ENCODE measurements at places on chromosomes 2 and 18.

DNA sequence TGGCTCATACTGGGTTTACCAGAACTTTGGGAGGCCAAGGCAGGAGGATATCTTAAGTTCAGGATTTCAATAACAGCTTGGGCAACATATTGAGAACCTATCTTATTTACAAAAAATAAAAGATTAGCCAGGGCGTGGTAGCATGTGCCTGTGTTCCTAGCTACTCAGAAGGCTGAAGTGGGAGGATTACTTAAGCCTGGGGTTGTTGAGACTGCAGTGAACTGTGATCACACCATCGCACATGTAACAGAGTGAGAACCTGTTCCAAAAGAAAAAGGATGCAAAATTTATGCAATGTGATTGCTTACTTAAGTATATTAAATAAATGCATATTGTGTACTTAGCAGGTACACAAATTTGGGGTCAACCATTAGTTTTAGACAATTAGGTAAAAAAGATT is 768.9 kb upstream of the CDH7 start:
- DNase-seq, result no peak

DNA sequence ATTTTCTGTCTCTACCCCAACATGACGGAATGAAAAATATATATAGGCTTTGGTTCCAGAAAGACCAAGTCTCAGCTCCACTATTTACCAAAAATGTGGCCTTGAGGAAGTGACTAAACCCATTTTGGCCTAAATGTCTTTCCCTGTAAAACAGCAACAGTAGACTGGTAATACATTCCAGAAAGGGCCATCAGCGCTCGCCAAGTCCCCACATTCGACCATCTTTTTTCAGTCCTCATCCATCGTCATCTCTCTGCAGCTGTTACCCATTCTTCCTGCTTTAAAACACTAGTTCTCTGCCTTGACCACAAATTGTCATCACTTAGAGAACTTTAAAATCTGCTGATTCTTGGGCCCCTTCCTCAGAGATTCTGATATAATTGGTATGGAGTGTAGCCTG is 183.8 kb upstream of the CTAGE1 start:
- no peak for DNase-seq

DNA sequence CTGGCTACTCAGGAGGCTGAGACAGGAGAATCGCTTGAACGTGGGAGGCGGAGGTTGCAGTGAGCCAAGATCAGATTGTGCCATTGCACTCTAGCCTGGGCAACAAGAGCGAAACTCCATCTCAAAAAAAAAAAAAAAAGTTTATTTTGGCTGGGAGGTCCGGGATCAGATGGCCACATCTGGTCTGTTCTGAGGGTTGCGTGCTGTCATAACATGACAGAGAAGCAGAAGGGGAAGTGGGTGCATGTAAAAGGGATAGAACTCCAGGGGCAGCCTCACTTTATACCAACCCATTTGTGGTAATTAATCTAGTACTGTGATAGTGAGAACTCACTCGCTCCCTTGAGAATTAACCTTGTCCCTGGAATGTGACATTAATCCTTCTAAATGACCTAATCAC is 101.2 kb downstream of the PTPN4 start:
- DNase-seq, result no peak

- DNase-seq, result no peak
Measured at GRCh38 chr2:78913257-78913656, 112.2 kb upstream of the REG3G start.

DNA sequence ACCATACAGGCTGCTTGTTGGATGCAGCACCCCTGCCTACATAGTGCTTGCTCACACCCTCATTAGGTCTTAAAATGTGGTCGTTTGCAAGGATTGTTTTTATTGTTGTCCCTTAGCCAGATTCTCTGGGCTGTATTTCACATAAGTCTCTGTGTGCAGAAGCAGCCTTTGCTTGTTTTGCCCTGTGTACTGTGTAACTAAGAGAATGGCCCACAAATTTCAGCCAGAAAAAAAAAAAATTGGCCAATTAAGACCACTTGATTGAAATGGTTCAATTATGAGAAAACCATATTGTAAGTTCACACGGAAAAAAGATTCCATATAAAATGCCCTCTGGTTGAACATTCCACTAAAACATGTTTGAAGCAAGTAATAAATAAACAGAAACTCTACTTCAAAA is 377.1 kb upstream of the SOX11 start:
- no peak for DNase-seq

DNA sequence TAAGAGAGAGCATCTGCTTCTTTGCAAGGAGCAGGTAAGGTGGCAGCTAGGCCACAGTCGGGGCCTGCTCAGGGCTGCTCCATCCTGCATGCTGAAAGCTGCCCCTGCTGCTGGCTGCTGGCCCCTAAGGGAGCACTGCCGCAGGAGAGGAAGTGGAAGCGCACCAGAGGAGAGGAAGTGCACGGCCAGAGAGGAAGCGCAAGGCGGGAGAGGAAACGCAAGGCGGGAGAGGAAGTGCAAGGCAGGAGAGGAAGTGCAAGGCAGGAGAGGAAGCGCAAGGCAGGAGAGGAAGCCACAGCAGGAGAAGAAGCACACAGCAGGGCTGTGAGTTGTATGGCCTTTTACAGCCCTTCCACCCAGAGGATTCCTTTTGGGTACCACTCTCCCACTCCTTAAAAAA is 539.0 kb upstream of the TNP1 start:
- DNase-seq, result peak; percentile 45

DNA sequence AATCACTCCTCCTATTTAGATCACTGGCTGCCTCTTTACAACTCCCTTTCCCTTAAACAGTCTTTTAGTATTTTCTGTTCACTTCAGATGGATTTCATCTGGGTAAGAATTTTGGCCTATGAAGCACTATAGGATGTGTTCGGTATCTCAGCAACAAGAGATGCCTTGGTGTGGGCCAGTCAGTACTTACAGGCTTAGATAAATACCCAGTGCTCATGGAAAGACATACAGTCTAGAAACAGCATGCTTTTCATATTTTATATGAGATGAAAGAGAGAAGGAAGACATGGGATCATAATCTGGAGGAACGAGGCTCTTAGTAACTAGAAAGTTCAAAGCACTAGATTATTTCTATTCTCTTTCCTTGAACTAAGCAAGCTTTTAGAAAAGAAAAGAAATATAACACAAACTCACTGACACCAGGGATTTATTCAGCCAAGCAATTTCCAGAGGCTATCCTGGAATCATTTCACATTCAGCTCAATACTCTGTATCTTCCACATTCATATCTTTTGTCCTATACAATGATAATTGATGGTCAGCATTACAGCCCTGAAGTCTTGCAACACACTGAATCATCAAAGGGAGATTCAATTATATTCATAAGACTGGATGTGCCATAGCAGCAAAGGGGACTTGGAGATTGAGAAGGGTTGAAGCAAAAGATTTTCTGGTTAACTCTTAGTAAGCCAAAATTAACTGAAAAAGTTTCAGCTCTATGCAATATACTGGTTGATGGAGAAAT is 408.8 kb upstream of the LYPD1 start:
- DNase-seq, result no peak

DNA sequence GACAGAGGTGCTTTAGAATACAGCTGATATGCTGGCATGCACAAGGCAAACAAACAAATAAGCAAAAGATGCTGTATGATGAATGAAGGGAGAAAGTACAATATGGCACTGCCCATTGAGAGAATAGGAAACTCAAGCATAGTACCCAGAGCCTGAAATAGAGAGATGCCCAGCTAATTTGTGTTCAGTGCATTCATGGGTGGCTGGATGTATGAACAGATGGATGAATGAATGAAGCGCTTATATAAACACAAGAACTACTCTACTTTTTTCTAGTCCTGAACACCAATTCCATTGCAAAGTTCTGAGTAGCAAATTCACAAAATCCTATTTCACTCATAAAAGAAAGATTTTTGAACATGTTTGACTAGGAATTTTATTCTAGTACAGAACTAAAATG is 756.3 kb downstream of the SATB2 start:
- no peak for DNase-seq

DNA sequence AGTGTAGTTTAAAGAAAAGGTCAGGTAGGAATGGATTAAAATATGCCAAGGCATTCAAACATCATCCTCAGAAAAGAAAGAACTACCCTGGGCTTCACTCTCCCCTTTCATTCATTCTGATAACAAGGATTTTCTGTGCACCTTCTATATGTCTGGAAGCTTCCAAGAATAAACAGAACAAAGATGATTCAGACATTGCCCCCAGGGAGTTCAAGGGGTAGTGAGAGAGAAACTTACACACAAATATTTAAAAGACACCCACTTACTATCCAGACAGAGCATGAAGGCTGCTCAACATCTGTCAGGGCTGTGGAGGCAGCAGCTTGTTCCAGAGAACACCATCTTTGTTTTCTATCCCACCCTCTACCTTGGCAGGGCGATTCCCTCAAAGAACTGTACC is 140.5 kb downstream of the ALK start:
- no peak for DNase-seq

- no peak for DNase-seq
Measured at GRCh38 chr2:1518867-1519530, 105.7 kb downstream of the TPO start.

- DNase-seq, result no peak
Measured at GRCh38 chr18:75125382-75126331, 83.3 kb downstream of the PTGR3 start.

DNA sequence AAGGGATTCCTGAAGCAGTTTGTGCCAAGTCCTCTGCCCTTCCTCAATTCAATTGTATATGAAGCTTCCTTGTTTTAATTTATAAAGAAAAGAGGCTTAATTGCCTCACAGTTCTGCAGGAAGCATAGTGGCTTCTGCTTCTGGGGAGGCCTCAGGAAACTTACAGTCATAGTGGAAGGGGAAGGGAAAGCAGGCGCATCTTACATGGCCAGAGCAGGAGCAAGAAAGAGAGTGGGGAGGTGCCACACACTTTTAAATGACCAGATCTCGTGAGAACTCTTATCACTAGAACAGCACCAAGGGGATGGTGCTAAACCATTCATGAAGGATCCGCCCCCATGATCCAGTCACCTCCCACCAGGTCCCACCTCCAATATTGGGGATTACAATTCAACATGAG is 114.2 kb downstream of the SGPP2 start:
- no peak for DNase-seq

GRCh38 chr18:37322492-37323035 is 243.0 kb downstream of the CELF4 start:
- DNase-seq, result peak; percentile 15

- DNase-seq, result no peak
Measured at GRCh38 chr2:33681364-33681757, 82.3 kb upstream of the FAM98A start.

DNA sequence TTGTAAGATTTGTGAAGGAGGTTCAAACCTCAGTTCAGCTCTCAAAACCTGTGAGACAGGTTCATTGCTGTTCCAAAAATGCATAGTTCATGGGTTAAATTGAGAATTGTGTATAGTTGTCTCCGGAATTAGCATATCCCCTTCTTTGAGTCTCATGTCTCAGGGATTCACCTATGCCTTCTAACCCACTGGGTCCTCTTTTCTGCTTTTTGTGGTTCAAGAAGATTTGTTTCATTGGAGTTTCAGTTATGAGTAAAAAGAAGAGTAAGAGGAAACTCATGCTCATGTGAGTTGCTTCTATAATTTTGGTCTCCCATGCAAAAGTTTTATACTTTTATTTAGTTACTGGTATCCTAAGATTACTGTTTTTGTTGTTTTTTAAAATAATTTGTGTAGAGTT is 1219.8 kb upstream of the ZEB2 start:
- DNase-seq, result no peak

- no peak for DNase-seq
Measured at GRCh38 chr2:46786228-46786627, 129.4 kb downstream of the MCFD2 start.

DNA sequence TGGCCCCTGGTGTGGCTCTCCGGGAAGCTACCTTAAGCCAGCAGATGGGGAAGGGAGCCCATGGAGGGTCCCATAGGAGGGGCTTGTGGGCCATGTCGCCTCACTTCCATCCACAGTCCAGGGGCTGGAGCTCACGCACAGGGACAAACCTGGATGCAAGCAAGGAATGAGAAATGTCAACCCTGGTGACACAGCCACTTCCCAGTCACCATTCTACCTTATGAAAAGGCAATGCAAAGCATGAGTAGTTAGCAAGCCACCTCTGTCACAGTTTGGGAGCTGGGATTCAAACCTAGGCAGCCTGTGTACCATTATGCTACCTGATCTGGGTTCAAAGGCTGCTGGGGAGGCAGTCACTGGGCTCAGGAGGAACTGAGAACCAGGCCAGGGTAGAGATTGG is 170.0 kb upstream of the KLHL29 start:
- no peak for DNase-seq

DNA sequence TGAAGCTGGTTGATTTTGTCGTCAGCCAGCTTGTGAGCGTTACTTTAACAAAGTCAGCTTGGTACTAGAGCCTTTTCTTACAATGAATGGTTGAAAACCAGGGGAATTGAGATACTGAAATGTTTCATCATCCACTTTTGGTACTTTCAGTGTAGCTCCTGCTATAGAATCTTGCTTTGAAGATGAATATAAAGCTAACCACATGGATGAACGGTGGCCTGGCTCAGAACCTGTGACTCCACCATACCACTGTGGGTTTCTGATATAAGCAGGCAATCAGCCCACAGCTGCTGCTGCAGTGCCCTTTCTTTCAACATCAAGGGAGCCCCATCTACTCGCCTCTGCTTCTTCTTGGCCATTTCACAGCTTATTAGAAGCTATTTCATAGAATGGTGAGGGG is 53.2 kb upstream of the GPR45 start:
- no peak for DNase-seq

DNA sequence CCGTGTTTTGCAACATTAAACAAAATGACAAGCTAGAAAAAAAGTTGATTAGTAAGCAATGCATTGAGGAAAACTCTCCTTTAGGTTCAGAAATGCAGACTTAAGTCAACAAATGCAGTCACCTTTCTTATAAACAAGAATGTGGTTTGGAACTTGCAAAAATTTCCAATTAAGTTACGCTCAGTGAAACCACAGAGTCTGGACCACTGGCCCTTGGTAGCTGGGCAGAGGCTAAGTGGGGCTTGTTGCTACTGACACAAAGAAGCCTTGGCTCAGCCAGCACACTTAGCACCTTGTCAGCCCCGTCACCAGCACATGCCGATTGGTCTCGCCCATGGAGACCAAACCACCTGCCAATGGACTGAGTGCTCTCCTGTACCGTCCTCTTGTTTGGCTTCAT is 53.0 kb downstream of the SMIM21 start:
- no peak for DNase-seq

DNA sequence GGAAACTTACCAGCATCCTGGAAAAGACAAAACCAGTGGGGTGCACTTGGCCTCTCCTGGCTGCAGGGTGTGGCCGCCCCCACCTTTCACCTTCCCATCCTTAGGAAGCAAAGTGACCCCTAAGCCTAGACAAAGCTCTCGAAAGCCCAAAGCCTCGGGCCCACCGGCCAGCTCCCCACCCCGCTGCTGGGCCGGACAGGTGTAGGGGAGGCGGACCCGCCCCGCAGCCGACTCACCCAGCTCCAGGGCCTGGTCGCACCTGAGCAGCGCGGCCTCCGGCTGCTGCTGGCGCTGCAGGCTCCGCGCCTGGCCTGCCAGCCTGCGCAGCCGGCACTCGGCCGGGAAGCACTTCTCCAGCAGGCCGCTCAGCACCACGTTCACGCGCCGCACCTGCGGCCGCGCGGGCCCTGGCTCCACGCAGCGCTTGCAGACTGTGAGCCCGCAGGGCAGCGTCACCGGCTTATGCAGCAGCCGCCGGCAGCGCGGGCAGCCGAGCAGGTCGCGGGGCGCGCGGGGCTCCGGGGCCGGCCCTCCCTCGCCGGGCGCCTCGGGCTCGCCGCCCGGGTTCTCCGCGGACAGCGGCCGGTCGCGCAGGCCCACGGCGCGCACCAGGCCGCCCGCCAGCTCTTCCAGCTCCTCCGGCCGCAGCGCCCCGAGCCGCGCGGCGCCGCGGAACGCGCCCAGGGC is 979 bp downstream of the LONRF2 start:
- no peak for DNase-seq

All from inflammatory macrophage treated with lipopolysaccharide for 1 hour (primary cell).